ENCODE measurements at places on chromosomes 2 and 18.

- DNase-seq, result no peak
Observed at GRCh38 chr2:186862869-186863709, 14.1 kb upstream of the ZSWIM2 start.

GRCh38 chr2:223416815-223417610 is 185.1 kb downstream of the SCG2 start:
- no peak for DNase-seq

GRCh38 chr2:48600204-48600813 is 17.3 kb upstream of the GTF2A1L start:
- DNase-seq, result no peak

GRCh38 chr18:37567994-37568359 is 2.4 kb upstream of the CELF4 start:
- DNase-seq, result no peak

GRCh38 chr18:80109676-80110078 is 615 bp downstream of the ADNP2 start:
- no peak for DNase-seq

- DNase-seq, result no peak
Observed at GRCh38 chr18:3851159-3851558, 401.2 kb downstream of the TGIF1 start.

DNA sequence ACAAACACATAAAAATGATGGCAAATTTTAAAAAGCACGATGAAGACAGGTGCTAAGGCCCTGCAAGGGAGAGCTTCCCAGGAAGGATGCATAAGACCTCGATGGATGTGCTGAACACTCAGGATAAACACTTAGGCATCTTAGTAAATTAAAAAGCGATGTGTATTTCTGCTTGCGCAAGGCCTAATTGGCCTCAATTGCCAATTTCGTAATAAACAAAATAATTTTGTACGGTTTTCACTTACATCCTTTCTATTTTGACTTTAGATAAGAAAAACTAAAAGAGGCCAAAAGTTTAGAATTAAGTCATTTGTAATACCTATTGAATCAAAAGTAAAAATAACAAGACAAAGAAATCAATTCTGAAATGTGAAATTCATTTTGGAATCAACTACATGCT is 189.1 kb downstream of the TCF4 start:
- no peak for DNase-seq

DNA sequence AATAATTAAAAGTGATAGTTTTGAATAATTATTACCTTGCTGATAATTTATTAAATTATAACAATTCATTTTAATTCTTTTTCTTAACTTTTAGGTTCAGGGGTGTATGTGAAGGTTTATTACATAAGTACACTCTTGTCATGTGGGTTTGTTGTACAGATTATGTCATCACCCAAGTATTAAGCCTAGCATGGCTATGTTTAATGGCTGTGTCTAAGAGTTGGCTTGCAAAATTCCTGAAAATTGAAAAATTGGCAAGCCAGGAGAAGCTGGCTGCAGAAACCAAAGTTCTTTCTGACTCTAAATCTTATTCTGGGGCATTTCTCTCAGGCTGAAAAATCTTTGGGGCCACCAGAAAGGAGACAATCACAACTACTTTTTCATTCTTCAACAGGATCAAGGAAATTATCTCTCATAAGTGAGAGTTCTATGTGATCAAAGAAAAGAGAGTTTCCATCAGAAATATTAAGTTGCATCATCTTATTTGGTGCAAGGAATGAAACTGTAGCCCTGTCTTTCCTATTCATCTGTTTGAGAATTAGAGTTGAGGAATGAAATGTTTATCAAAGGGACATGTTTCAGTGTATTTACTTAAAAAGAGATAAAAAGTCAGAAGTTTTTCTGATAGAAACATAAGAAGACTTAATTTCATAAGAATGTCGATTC is 412.1 kb upstream of the CDH2 start:
- DNase-seq, result no peak

DNA sequence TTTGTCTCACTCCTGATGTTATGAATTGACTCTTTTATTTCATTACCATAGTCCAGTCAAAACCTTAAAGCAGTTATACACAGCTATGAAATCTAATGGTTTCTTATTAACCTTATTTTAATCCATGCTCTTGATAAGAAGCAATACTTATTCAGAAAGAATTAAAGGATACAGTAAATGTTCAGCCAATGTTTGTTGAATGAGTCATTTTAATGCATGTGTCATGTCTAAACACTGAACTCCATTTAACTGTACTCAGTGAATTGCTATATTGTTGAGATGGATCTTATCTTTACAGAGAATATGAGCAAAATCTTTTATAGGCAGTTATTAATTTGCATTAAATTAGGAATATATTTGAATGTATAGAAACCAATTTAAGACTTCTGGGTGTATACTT is 135.1 kb upstream of the TFPI start:
- DNase-seq, result no peak

DNA sequence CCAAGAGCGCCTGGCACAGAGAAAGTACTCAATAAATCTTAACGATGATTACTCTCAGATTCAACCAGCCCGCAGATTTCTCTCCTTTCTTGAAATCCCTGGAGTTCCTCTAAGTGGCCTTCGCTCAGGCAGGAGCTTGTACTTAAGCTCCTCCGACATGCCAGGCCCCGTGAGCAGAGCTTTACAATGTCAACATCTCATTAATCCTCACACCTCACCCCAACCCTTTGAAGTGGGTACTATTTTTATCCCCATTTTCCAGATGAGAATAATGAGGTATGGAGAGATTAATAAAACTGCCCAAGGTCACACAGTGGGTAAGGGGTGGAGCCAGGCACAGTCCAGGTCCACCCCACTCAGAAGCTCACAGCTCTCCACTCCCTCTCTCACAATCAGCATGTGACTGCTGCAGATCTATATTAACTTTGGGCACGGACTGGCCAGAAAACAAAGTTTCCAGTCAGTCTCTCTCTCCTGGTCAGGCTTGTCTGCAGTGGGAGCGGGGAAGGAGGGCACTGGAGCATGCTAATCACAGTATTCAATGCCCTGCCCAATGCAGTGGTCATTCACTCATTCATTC is 18.0 kb downstream of the DNMT3A start:
- DNase-seq, result no peak

GRCh38 chr2:36059691-36060090 is 295.9 kb upstream of the CRIM1 start:
- no peak for DNase-seq

- no peak for DNase-seq
Observed at GRCh38 chr2:19989342-19989666, 601 bp downstream of the WDR35 start.

DNA sequence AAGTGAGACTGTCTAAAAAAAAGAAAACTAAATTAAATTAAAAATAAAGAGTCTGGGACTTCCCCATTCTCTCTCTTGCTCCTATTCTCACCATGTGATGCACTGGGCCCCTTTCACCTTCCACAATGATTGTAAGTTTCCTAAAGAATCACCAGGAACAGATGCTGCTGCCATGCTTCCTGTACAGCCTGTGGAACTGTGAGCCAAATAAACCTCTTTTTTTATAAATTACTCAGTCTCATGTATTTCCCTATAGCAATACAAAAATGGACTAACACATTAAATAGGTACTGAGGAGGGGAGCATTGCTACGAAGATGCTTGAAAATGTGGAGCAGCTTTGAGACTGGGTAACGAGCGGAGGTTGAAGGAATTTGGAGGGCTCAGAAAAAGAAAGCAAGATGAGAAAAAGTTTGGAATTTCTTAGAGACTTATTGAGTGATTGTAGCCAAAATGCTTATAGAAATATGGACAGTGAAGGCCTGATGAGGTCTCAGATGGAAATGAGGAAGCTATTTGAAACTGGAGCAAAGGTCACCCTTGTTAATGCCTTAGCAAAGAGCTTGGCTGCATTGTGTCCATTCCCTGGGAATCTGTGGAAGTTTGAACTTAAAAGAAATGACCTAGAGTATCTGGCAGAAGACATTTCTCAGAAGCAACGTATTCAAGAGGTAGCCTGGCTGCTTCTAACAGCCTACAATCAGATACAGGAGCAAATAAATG is 128.7 kb downstream of the EIPR1 start:
- no peak for DNase-seq

DNA sequence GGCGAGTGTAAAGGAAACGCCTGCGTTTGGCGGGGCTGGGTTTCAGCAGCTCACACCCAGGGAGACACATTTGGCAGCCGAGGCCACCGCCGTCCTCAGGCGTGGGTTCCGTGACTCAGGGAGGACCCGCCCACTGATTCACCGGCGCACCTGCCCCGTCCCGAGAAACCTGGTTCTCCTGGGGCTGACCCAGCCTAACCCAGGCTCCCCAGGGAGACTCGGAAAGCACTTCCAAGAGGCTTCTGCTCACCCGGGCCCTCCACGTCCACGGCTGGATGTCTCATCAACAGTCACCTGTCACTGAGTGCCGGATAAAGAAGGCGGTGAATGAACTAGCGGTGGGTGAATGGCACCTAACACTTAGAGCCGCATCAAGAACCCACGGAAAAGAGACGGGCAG is 126.4 kb upstream of the CTDP1 start:
- no peak for DNase-seq

GRCh38 chr2:17441790-17442189 is 76.5 kb downstream of the RAD51AP2 start:
- DNase-seq, result no peak

DNA sequence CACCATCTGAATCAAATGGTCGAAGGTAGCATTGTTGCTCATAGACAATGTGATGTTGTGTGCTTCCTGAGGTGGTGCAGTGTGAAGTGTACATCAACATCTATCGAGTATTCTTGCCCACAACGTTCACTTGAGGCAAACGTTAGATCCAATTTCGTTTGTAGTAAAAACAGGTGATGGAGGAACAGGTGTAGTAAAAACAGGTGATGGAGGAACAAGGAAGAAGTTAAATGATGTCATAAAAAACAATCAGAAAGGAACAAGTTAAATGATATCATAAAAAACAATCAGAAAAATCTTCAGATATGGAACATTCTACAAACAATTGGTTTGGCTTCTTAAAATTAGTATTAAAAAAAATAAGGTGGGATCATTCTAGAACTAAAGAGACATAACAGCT is 11.3 kb downstream of the WDR7 start:
- DNase-seq, result no peak

Measured in activated CD8-positive, alpha-beta memory T cell treated with anti-CD3 and anti-CD28 coated beads for 1 hour (primary cell).